Large intestine (tissue), 12 donors: ENCODE measurements at places on chromosomes 1 and 21. TPM values are rescaled to one million over a fixed set of nuclear protein-coding genes. Genes with fewer than 3 reads are reported as not detected.

DNA sequence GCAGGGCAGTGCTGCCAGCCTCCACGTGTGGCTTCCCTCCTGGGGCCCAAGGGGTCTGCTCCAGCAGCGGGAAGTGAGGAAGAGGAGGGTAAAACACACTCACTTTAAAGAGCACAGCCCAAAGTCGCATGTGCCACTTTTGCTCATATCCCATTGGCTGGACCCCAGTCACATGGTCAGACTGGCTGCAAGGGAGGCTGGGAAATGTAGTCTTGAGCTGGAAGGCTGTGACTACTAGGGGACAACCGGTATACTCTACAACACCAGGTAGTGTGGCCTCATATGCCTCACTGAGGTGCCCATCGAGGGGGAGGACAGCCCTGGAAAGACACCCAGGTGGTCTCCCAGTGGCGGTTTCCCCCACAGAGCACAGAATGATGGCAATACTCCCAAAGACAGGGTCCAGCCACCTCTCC lies 45.2 kb downstream of the CAMK2N1 start:
- DNase-seq = peak; percentile 39

DNA sequence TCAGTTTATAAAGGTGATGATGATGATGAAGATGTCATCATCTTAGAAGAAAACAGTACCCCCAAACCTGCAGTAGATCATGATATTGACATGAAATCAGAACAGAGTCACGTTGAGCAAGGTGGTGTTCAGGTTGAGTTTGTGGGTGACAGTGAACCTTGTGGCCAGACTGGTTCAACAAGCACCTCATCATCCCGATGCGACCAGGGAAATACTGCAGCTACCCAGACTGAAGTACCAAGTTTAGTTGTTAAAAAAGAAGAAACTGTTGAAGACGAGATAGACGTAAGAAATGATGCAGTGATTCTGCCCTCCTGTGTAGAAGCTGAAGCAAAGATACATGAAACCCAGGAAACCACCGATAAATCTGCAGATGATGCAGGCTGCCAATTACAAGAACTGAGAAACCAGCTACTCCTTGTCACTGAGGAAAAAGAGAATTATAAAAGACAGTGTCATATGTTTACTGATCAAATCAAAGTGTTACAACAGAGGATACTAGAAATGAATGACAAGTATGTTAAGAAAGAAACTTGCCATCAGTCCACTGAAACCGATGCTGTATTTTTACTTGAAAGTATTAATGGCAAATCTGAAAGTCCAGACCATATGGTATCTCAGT lies 16.0 kb upstream of the CHAF1B start:
- no peak for DNase-seq

DNA sequence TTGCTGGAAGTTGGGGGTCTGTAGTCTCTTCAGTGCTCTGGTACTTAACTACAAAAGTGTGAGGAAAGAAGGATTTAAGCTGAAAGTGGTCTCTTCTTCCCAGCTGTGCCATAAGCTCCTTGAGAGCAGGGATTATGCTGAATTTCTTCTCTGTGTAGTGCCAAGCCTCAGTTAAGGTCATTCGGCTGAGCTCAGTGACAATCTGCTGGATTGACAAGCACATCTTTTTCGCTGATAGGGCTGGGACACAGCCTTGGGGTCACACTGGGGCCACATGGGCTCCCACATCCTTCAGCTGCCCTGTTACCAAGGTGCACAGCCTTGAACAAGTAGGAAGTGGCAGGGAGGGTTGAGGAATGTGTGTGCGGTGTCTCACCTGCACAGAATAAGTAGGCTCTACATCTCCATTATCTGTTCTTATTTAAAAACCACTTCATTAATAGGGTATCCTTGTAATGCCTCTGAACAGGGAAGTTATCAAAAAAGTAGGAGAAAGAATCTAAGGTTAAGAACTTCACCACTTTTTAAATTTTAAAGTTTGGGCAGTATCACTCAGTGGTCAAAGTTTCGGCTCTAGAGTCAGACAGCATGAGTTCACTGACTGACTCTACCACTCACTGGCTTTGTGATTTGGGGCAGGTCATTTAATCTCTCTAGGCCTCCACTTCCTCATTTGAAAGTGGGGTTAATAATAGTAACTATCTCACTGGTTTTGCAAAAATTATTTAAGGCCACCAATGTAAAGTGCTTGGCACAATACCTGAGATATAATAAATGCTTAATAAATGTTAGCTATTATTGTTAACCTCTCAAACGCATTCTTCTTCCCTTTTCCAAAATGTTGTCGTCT lies 10.3 kb downstream of the ZBTB40 start:
- DNase-seq = no peak

GRCh38 chr1:59879574-59879973 lies 47.0 kb downstream of the CYP2J2 start:
- DNase-seq = peak; percentile 84

DNA sequence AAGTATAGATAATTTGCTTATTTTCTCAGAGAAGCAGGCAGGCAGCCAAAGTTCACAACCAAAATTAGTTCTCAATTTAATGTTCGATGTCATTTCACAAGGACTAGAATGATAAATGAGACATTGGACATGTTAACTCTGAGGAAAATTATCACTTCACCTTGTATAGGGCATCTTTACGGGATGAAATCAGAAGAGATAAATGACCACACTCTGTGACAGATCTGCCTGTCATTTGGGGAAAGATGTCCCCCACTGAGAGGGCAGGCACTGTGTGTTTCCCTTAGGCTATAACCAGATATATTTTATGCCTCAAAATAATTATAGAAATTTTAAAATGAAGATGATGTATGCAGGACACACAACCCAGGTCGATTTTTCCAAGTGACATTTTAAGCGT lies 642.9 kb downstream of the BRINP3 start:
- DNase-seq = no peak

- DNase-seq = peak; percentile 27
Observed at GRCh38 chr21:35932232-35932911, 128.0 kb downstream of the SETD4 start.

GRCh38 chr1:158007667-158008386 lies 14.4 kb downstream of the KIRREL1 start:
- DNase-seq = no peak

- DNase-seq = no peak
Observed at GRCh38 chr1:208058267-208058666, 147.3 kb upstream of the CD34 start.

- no peak for DNase-seq
Observed at GRCh38 chr1:22472596-22472995, 20.9 kb downstream of the ZBTB40 start.

RAB3B gene
- polyA plus RNA-seq = 4.1 TPM

AGT gene
- 191 TPM for polyA plus RNA-seq

DNASE2B gene
- 0.16 TPM for polyA plus RNA-seq
